ENCODE measurements at places on chromosomes 2 and 18. TPM values are rescaled to one million over a fixed set of nuclear protein-coding genes. Genes with fewer than 3 reads are reported as not detected.

Gene KLF7
- total RNA-seq = 5.6 TPM

DNA sequence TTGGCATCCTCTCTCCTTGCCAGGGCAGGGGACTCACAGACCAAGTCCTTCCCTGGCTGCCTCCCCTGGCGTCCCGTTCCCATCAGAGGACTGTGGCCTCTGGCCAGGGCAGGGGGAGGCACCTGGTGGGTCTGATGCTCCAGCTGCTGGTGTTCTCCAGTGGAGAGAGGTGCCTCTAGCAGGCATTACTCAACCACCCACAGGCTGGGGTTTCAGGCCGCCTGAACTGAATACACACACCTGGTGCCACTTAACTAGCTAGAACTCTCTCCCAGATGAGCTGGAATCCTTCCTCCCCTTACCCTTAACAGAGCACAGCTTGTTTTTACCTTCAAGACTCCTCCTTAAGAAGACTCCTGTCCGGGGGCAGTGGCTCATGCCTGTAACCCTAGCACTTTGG, 37.7 kb upstream of the CNGA3 start:
- H3K4me1 ChIP-seq = no peaks in the 10 kb centered on the region
- no peak for DNase-seq
- no peaks in the 10 kb centered on the region for H3K27me3 ChIP-seq
- no peaks in the 10 kb centered on the region for H3K36me3 ChIP-seq

GRCh38 chr2:229133155-229133772, 137.8 kb downstream of the PID1 start:
- H3K27me3 ChIP-seq = peaks cover 6% of the 10 kb centered on the region
- H3K27ac ChIP-seq = no peak overlapping the region
- DNase-seq = peak; percentile 78
- H3K36me3 ChIP-seq = no peaks in the 10 kb centered on the region
- H3K4me1 ChIP-seq = no peaks in the 10 kb centered on the region

DNA sequence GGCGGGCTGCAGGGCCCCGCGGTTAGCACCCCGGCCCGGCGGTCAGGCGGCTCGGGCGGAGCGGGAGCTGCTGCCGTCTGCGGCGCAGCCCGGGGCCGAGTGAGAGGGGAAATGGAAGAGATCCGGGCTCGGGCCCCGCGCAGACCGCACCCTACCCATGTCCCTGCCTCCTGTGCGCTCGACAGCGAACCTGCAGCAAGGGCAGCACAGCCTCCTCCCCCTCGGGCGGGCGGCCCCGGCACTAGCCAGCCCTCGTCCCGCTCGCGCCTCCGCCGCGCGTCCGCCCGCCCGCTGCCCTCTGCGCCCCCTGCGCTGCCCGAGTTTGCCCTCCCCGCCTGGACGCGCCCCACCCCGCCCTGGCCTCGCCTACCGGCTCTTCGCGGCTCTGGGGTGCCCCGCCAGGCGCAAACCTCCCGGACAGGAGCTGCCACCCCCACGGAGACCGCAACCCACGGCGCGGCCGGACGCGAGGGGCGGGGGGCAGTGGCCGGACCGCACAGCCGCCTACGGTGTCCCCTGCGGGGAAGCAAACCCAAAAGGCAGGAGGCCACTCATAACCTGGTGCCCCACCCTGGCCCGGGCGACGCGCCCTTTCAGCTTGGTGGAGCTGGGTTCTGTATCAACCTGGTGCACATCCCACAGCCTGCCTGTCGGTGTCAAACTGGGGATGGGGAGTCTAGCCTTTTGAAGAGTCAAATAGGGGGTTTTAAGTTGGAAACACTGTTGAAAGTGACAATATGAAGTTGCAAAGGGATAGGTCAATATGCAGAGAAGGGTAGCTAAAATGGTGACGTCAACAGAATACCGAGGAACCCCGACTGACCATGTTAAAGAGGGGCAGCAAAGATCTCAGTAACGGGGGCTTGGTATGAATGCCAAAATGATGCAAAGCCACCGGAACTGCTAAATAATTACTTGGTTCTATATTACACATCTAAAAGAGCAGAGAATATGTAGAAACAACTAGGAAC, at the start of gene IHH:
TSS of gene IHH (minus strand) at position 101 of the 971 bp plus-strand sequence. CDS start 454 bp downstream, outside the sequence.
- H3K4me1 ChIP-seq = peaks cover 22% of the 10 kb centered on the region
- no peaks in the 10 kb centered on the region for H3K36me3 ChIP-seq
- peak within 1 kb of the TSS; percentile 58 for H3K4me3 ChIP-seq

GRCh38 chr2:100713106-100713505, 106.8 kb upstream of the NPAS2 start:
- no peaks in the 10 kb centered on the region for H3K4me1 ChIP-seq
- H3K4me3 ChIP-seq = no peak overlapping the region
- no peaks in the 10 kb centered on the region for H3K27me3 ChIP-seq
- no peaks in the 10 kb centered on the region for H3K36me3 ChIP-seq
- H3K27ac ChIP-seq = no peak overlapping the region

DNA sequence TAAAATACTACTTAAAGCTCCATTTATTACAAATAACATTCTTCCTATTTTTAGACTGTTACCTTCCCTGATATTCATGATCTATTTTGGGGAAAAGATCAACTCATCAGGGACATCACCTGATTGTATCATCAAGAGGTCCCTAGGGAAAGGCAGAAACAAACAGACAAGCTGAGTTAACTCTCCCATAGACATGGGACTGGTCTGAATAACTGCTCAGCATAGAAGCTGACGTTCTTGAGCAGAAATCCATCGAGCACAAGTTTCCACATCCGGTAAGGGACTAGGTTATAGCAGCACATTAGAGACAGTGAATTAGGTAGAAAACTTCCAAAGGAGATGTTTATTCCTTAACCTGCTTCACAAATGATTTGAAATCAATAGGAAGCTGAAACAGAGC, 1100.4 kb upstream of the SLC39A10 start:
- H3K27ac ChIP-seq = no peak overlapping the region
- no peaks in the 10 kb centered on the region for H3K4me1 ChIP-seq
- no peak for DNase-seq
- H3K27me3 ChIP-seq = no peaks in the 10 kb centered on the region

DNA sequence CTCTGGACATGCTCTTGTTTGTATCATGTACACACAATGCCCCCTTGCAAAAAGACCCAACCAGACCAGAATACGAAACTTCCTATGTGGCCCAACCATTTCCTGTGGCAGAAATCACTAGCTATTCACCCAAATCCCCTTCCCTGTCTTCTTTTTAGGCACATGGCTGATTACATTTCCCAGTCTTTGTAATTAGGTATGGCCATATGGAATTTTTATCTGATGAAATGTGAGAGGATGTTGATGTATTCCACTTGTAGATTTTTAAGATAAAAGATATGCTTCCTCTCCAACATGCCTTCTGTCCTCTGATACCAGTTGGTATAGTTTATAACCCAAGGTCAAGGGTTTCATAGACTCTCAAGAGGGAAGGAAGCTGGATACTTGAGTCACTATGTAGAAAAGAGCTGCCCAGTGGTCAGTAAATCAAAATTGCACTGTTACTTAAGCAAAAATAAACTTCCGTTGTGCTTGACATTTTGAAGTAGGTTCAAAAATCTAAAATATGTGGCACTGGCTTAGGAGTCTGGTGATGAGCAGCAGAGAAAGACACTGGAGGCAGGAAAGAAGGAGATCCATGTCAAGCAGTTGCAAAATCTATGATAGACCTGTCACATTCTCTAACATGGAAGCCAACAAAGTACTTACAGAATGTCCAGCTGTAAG, 297.4 kb downstream of the SMAD2 start:
- H3K36me3 ChIP-seq = no peaks in the 10 kb centered on the region
- DNase-seq = no peak
- H3K27me3 ChIP-seq = no peaks in the 10 kb centered on the region
- H3K4me1 ChIP-seq = no peaks in the 10 kb centered on the region
- no peak overlapping the region for H3K27ac ChIP-seq

DNA sequence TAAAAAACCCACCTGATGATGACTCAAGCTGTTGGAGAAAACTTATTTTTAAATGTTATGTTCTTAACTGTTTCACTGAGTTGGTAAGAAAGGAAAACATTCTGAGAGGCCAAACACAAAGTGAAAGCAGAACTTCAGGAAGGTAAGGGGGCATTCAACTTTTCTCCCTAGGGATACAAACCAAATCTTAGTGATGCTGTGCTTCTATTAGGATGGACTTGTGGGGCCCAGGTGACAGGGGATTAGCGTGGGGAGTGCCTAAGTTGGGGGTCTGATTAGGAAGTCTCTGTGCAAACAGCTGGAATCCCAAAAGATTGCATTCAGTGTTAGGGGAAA, 18.5 kb downstream of the PDCL3 start:
- no peak overlapping the region for H3K27ac ChIP-seq
- no peak for DNase-seq
- no peaks in the 10 kb centered on the region for H3K27me3 ChIP-seq
- H3K36me3 ChIP-seq = no peaks in the 10 kb centered on the region
- H3K4me1 ChIP-seq = no peaks in the 10 kb centered on the region
- H3K4me3 ChIP-seq = no peak overlapping the region

- H3K4me1 ChIP-seq = peaks cover 13% of the 10 kb centered on the region
- H3K27ac ChIP-seq = no peak overlapping the region
- no peak overlapping the region for H3K4me3 ChIP-seq
Observed at GRCh38 chr2:27381577-27382181, 1.1 kb upstream of the ZNF513 start.

DNA sequence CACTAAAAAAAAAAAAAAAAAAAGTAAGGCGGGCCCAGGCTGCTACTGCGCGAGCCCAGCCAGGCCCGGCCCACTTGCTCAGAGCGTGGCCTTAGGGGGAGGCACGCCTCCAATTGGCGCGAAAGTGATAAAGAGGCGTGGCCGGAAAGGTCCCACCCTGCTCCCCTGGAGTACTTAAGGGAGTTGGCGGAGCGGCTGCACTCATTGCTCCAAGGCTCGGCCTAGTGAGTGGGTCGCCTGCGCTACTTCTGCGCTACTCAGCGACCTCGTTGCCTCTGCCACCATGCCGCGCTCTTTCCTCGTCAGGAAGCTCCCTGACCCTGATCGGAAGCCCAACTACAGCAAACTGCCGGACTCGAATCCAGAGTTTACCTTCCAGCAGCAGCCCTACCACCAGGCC, 36.9 kb downstream of the UNC80 start:
- H3K4me1 ChIP-seq = no peaks in the 10 kb centered on the region
- H3K27ac ChIP-seq = no peak overlapping the region
- H3K4me3 ChIP-seq = no peak overlapping the region
- H3K36me3 ChIP-seq = no peaks in the 10 kb centered on the region

- DNase-seq = no peak
- H3K4me1 ChIP-seq = peaks cover 61% of the 10 kb centered on the region
Observed at GRCh38 chr2:157853211-157853610, 22.9 kb downstream of the ACVR1 start.

GRCh38 chr2:119290859-119291587, 67.4 kb downstream of the STEAP3 start:
- no peak overlapping the region for H3K27ac ChIP-seq
- DNase-seq = peak; percentile 87
- H3K4me3 ChIP-seq = no peak overlapping the region
- H3K27me3 ChIP-seq = no peaks in the 10 kb centered on the region
- H3K4me1 ChIP-seq = peaks cover 8% of the 10 kb centered on the region

DNA sequence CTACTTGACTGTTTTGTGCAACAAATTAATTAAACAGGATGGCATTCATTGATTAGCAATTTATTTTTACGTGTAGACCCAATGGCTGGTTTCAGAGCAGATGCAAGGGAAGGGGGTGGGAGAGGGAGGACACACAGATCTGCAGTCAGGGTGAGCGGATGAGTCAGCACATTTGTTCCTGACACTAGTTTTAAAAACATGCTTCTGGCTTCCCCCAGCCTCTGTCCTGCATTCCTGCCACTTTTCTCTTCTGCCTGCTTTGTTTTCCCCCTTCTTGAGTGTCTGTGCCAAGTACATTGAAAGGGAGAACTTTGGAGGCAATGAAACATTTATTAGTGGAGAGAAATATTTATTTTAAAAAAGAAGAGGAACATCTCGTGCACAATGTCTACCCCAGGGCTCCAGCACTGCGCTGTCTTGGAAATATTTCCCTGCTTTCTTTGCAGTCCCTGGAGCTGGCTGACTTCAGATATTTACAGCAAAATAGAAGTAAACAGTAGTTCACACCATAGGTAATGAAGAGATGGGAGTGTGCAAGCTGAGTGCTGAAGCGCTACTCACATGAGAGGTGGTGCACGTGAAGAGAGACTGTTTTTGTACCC, 52.2 kb downstream of the NRP2 start:
- H3K4me3 ChIP-seq = no peak overlapping the region
- no peaks in the 10 kb centered on the region for H3K27me3 ChIP-seq
- peaks cover 9% of the 10 kb centered on the region for H3K4me1 ChIP-seq
- H3K36me3 ChIP-seq = no peaks in the 10 kb centered on the region
- peak overlapping the region; percentile 43 for H3K27ac ChIP-seq

DNA sequence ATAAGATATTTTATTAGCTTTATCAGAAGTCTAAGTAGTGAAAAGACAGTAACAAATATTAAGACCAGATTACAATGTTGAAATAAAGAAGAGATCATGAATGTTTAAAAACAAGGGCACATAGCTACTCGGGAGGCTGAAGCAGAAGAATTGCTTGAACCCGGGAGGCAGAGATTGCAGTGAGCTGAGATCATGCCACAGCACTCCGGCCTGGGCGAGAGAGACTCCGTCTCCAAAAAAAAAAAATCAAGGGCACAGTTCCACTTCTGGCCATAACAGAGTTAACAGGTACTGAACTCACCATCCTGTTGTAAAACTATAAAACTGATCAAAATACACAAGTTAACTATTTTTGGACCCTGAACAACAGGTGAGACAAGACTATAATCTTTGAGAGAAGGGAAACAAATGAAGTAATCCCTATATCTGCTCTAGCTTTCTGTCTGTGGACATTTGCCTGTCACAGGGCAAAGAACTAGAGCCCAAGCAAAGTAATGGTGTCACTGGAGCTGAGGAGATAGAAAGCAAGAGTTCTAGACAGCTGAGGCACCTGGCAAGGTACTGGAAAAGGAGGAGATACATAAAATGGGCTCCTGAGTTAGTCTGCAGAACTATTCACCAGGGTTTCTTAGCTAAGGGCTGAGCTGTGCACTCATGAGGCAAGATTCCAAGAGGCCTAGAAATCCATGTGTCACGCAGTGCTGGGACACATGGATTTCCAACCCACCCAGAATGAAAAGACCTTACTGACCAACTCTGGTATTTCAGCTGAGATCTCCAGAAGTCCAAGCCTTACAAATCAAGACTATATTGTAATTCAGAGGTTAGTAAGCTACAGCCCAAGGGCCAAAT, 15.2 kb downstream of the MMADHC start:
- no peak overlapping the region for H3K4me3 ChIP-seq
- H3K4me1 ChIP-seq = no peaks in the 10 kb centered on the region
- DNase-seq = no peak
- H3K27me3 ChIP-seq = no peaks in the 10 kb centered on the region
- H3K27ac ChIP-seq = no peak overlapping the region
- H3K36me3 ChIP-seq = peaks cover 75% of the 10 kb centered on the region

- H3K27ac ChIP-seq = no peak overlapping the region
- H3K4me3 ChIP-seq = no peak overlapping the region
- DNase-seq = no peak
- H3K4me1 ChIP-seq = peaks cover 3% of the 10 kb centered on the region
- no peaks in the 10 kb centered on the region for H3K27me3 ChIP-seq
- peaks cover 10% of the 10 kb centered on the region for H3K36me3 ChIP-seq
Observed at GRCh38 chr2:86615596-86615995, 8.1 kb downstream of the RNF103 start.

- H3K4me3 ChIP-seq = peak within 1 kb of the TSS; percentile 86
- H3K27me3 ChIP-seq = no peaks in the 10 kb centered on the region
- no peaks in the 10 kb centered on the region for H3K36me3 ChIP-seq
Observed at GRCh38 chr18:59697236-59697932, at the start of gene CCBE1. Gene CCBE1 (minus strand): TSS chr18:59697423.
